Activated CD4-positive, alpha-beta T cell treated with anti-CD3 and anti-CD28 coated beads, Interleukin-2, amount 50 U/mL, for 24 hours (primary cell): ENCODE measurements at places on chromosomes 1 and 21.

DNA sequence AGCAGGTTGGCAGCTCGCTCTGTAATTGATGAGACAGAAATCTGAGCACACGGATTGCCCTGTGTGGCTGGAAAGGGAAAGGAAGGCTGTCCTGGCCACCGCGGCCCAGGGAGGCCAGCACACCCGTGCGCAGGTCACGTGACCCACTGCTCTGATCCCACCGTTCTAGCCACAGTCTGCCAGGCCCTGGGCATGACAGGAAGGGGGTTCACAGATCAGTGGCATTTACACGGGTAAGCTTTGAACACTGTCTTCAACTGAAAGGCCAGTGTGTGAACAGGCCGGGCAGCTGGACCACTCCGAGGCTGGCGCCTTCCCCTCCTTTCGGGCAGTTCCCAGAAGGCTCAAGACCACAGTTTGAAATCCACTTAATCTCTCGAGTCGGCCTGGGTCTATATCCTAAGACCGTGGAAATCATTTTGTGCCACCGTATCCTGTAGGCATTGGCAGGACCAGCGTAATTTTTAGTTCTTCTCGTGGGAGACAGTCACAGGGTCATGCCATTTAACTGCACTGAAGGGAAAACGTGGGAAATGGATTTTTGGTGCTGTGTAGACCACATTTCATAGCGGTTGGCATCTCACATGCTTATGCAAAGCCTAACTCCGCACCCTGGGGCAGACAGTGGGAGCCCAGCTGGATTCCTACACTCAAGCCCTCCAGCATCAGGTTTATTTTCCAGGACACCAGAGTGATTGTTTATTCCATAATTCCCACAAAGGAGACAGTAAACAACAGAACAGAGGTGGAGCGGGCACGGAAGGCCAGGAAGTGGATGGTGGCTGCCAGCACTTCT, 3.1 kb upstream of the ADARB1 start:
- DNase-seq = no peak

GRCh38 chr1:15020943-15021745, 132.4 kb upstream of the TMEM51 start:
- no peak for DNase-seq

DNA sequence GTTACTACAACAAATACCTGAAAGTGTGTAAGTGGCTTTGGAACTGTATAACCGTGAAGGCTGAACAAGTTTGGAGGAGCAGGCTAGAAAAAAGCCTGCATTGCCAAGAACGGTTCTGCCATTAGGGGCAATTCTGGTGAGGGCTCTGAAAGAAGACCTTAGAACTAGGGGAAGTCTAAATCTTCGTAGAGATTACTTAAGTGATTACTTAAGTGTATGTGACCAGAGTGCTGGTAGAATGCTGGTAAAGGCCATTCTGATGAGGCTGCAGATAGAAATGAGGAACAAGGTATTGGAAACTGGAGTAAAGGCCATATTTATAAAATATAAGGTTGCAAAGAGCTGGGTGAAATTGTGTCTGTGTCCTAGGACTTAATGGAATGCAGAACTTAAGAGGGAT, 158.0 kb downstream of the CLIC6 start:
- no peak for DNase-seq

DNA sequence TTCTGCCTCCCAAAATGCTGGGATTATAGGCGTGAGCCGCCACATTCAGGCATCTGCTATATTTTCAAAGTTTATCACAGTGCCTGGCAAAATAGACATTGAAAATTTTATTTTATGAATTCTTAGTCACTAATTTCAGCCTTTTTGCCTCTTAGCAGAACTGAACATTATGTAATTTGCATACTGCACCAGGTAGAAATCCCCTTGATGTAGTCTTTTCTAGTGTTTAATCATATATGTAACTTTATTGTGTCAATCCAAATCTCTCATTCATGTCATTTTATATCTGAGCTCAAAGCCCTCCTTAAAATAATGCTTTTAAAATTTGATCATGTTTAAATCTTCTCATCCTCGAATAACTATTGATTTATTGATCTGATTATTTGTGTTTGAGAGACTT, 19.2 kb downstream of the WDTC1 start:
- no peak for DNase-seq

GRCh38 chr21:41234569-41234968, 66.6 kb downstream of the BACE2 start:
- no peak for DNase-seq

DNA sequence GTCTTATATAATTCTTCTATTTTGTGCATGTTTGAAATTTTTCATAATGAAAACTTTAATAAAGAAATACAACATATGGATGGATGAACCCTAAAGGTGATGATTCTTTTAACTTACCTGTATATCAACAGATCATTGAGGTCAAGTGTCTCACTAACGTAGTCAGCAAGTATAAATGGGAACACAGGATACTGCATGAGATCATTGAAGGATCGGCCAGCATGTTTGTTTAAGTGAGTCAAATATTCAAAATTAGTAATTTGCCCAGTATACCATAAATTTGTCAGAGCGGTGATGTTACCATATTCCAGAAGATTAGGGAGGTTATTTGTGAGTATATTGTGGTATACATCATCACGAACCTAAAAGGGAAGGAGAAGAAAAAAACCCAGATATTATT, 71.0 kb upstream of the GNG4 start:
- DNase-seq = no peak

DNA sequence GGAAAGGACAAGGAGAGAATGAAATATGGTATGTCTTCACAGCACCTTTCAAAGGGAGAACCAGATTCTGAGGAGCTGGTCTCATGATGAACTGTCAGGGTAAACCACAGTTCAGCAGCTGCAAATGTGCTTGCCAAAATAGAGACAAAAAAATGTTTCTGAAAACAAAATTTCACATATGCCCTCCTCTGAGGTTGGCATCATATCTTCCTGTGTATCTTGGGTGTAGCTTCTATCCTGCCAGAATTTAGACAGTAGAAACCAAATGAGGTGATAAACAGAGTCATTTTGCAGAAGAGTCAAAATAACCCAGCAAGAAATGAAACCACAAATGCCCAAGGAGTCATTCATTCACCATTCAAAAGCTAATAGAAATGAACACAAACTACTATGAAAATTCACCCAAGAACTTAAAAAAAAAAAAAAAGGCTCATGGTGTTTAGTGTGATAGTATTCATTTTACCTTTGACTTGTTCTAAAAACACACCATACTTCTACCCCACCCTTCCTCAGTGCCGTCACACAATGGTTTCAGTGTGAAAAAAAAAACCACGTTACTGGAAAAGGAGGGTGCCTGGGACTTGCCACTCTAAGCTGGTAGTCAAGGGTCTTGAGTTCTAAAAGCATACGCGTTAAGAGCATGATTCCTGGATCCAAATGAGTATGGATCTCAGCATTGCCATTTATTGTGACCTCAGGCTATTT, 18.5 kb downstream of the SELL start:
- no peak for DNase-seq

GRCh38 chr1:4725416-4725815, 71.0 kb downstream of the AJAP1 start:
- no peak for DNase-seq
